Gastrocnemius medialis (tissue), 4 donors: ENCODE measurements at places on chromosomes 5 and 9.

GRCh38 chr5:134432677-134433359 is 21.1 kb upstream of the CDKN2AIPNL start:
- no peak for DNase-seq

DNA sequence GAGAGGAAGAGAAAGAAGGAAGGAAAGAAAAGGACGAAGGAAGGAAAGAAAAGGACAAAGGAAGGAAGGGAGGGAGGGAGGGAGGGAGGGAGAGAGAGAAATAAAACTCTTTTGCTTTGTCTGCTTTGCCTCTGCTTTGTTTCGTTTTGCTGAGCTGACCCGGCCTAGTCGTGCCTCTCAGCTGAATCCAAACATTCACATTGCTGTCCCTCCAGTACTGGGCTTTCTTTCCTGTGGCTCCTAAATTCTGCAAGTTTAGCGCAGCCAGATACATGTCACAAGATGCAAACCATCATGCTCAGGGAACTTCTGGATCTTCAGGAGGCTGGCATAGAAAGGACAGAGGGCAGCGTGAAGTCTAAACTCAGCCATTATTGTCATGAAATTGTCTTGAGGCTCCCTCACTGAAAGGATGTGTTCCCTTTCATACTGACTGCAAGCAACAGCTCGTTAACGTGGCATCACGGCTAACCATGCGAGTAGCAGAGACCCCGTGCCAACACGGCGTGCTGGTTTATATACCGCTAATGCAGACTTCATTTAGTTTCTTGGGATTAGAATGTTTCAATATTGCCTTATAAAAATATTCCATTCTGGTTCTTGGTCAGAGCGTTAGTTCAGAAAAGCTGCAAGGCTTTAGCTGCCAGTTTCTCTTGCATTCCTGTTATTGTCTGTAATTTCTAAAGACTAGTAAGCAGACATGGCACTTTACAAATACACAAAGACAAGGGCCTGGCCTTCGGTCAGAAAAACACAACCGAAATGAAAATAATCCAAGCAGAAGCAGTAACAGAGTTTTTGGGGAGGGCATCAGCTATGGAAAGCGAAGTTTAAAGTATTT is 94.2 kb downstream of the TMEM174 start:
- DNase-seq, result no peak

GRCh38 chr5:120435129-120435528 is 29.0 kb upstream of the PRR16 start:
- no peak for DNase-seq

DNA sequence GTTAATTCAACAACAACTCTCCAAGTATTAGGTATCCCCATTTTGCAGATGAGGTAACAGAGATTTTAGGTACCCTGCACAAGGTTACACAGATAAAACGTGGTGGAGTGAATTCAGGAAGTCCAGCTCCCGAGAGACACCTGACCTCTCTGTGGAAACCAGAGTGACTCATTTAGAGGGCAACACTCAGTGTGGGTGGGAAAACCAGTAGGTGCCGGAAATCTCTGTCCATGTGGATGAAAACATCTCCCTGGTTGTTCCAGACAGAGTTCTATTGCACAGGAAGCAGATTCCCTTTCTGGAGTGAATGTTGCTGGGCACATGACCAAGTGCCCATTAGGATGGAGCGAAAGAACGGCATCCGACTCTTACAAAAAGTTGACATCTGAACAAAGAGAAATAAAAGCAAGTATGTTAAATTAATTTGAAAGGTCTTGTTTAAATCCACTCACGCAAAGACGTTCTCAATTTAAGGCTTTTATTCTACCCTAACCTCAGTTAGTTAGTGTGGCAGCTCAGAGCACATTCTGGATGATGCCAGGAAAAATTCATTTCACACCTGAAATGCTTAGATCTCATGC is 391.9 kb upstream of the WWC1 start:
- DNase-seq, result no peak

DNA sequence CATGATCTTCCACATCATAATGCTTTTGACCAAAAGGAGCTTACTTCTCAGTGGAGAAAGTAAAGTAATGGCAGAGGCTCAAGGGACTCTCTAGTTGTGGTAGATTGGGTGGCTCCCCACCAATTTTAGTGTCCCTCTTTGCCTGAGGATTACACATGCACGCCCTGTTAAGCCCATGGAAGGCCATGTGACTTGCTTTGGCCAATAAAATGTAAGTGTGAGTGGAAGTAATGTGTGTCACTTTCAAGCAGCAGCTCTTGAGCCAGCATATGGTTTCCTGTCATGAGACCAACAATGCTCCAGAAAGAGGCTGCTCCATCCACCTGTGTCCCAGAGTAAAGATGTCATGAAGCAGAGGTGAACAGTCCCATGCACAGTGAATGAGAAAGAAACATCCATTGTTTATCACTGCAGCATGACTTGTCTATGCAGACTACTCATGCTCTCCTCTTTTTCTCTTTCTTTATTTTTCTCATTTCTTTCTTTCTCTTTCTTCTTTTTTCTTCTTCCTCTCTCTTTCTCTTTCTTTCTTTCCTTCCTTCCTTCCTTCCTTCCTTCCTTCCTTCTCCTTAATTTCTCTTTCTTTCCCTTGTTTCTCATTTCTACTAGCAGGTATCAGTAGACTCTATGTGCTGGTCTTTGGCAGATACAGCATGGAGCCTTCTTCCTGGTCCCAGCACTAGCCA is 57.3 kb upstream of the EGFLAM start:
- no peak for DNase-seq

DNA sequence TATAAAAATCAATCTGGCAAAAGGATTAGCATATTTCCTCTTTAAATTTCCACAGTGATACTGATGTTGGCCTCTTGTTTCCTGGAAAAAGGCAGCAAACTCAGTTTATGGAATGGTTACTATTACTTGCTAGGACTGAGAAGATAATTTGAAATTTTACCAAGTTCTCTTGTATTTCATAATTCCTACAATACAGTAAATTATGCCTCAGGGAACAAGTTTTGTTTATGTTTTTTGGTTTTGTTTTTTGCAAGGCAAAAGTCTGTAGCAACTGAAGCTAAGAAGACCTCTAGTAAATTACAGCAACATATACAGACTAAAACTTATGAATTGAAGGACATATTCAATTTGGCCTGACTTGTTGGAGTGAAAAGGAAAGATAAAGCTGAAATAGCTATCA is 30.2 kb upstream of the SLCO6A1 start:
- DNase-seq, result no peak

DNA sequence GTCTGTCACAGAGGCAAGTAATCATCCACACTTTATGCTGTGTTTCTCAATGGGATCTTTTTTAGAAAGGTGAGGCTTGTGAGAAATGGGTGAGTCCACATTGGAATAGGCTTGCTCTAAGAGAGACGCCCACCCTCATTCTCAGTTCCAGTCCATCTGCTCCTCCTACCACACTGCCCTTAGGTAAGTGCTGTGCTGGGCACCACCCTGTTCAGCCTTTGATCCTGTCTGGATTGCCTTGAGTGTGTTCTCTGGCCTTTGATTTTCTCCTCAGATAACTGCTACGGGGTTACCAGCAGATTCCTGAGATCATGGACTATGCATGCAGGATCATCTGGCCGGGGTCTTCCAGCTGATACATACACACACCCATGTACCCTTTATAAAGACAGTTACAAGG is 328.6 kb downstream of the KDM4C start:
- no peak for DNase-seq

DNA sequence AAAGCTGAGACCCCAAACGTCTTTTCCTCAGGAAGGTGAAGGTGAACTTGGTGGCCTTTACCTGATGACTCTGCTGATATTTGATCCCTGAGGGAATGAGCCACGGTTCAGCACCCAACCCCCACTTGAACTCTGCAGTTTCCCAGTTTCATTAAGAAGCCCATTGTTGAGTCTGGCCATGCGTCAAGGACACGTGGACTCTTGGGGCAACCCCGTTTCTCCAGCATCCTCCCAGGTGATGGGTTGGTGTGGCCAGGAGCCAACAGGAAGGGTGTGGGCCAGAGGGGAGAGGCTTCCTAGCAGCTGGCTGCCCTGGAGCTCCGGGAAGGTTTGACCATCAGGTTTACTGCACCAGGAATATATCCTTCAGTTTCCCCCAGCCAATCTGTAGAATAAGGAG is 59.5 kb upstream of the GNE start:
- DNase-seq, result no peak

DNA sequence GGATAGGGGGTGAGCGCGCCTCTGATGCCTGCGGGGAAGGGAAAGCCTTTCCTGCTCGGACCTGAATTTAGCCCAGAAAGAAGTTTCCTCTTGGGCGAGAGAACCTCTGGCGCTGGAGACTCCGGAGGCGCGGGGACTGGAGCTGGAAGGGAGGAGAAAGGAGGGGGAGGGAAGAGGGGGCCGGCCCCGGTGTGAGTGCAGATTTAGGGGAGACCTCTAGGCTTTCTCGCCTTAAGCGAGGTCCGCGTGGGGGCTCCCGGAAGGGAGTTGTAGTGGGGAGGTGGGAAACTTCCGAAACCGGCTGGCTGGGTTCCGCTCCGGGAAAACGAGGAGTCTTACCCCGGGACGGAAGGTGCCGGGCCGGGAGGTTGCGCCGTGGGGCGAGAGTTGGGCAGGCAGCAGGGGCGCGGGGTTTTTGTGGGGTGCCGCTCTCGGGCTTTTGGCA is 1.3 kb downstream of the PCSK5 start:
- DNase-seq, result no peak

GRCh38 chr5:180575571-180575970 is 15.7 kb downstream of the SCGB3A1 start:
- DNase-seq, result no peak

DNA sequence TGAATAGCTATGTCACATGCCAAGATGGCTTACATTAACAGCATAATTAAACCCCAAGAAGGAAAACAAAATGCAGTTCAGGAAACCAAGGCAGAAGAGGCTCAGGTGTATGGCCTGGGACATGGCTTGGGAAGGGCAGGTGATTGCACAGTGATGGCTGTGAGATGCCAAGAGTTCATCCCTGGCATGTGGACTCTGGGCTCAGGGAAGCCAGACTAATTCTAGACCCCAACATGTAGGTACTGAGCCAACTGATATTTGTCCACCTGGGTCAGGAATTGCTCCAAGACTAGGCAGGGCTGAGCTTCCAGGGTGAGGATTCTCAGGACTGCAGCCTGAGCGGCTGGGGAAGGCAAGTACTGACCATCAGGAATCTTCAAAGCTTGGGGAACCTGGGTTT is 218.4 kb upstream of the PIK3R1 start:
- DNase-seq, result no peak

- no peak for DNase-seq
Observed at GRCh38 chr9:88243736-88244135, 105.5 kb upstream of the SPATA31C2 start.

GRCh38 chr9:3419893-3420292 is 105.9 kb downstream of the RFX3 start:
- DNase-seq, result no peak
